ENCODE measurements at places on chromosomes 5 and 9.

DNA sequence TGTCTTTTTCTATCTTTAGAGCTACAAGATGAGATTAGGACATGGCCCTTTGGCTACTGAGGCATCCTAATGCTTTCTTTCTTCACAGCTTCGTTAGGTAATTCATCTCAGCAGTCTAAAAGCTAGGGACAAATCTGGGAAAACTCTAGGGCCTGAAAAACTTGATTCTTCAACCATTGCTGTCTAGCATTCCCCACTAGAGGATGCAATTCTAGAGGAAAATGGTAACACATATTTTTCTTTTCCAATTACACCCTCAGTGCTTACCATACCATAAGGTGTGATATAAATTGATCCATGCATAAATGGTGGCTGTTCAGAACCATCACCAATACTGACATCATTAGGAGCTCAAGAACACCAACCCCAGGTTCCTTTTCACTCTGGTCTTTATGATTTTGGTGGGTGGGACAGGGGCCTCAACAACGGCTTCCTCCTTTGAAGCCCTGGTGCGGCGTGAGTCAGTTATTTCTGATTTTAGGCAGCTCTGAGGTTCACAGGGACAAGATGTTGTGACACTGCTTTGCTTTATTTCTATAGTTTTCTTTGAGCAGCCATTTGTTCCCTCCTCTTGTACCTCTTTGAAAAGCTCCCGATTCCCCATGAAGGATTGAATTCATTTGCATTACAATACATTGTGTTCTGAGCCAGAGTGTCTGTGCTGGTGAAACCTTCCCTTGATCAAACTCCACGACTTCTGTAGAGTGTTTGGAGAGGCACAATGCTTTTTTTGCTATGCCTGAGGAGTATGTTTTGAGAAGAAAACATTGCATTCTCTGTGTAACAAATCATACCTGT lies 526.0 kb upstream of the TRPC7 start:
- DNase-seq: no peak
- H3K27ac ChIP-seq: no peak overlapping the region
- H3K4me1 ChIP-seq: no peaks in the 10 kb centered on the region

DNA sequence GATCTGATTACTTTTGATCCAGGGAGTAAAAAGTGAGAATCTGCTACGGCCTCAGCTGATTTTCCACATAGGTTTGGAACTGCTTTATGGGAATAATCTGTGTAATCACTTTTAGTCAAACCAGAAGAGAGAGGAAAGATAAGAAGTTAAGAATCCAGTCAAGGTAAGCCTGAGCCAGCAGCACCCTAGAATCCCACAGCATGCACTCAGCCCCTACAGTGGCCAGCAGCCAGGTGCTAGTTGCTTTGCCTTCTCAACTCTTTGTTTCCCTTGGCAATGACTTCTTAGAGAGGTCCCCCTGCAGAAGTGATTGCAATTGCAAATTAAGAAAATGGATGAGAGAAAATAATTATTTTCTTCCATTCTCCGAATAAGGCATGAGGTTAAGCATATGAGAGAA lies 59.7 kb upstream of the TMED7 start:
- no peak overlapping the region for H3K4me3 ChIP-seq
- no peaks in the 10 kb centered on the region for H3K36me3 ChIP-seq
- no peaks in the 10 kb centered on the region for H3K4me1 ChIP-seq
- H3K27me3 ChIP-seq: no peaks in the 10 kb centered on the region
- no peak for DNase-seq

- no peaks in the 10 kb centered on the region for H3K36me3 ChIP-seq
- H3K27ac ChIP-seq: no peak overlapping the region
- no peaks in the 10 kb centered on the region for H3K27me3 ChIP-seq
- H3K4me1 ChIP-seq: no peaks in the 10 kb centered on the region
- DNase-seq: no peak
- H3K4me3 ChIP-seq: no peak overlapping the region
Measured at GRCh38 chr5:11007269-11007870, 246.3 kb upstream of the DAP start.

GRCh38 chr5:68290847-68291246 lies 75.3 kb downstream of the PIK3R1 start:
- no peak for DNase-seq
- peak overlapping the region; percentile 29 for H3K27ac ChIP-seq
- H3K4me3 ChIP-seq: no peak overlapping the region
- H3K27me3 ChIP-seq: no peaks in the 10 kb centered on the region
- peaks cover 12% of the 10 kb centered on the region for H3K4me1 ChIP-seq
- no peaks in the 10 kb centered on the region for H3K36me3 ChIP-seq

- H3K36me3 ChIP-seq: no peaks in the 10 kb centered on the region
- no peaks in the 10 kb centered on the region for H3K27me3 ChIP-seq
- no peak overlapping the region for H3K4me3 ChIP-seq
- no peaks in the 10 kb centered on the region for H3K4me1 ChIP-seq
- no peak for DNase-seq
Measured at GRCh38 chr5:156031181-156031580, 295.8 kb upstream of the SGCD start.

DNA sequence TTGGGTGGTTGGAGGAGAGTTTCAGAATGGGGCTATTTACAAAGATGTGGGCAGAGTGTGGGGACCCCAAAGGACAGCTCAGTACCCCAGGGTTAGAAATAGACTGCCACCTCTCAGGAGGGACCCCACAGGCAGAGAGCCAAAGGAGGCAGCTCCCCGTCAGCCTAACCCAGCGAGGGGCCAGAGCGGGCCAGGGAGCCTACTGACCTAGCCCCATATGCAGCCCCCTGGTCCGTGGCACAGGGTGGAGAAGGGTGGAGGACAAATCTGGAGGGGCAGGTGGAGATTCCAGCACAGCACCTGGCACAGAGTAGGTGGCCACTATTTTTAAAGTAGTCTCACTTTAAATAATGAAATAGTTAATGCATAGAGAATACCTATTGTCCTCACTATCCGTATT lies 67.2 kb upstream of the ANGPTL2 start:
- peaks cover 9% of the 10 kb centered on the region for H3K4me1 ChIP-seq
- H3K27ac ChIP-seq: no peak overlapping the region
- no peak overlapping the region for H3K4me3 ChIP-seq
- H3K27me3 ChIP-seq: no peaks in the 10 kb centered on the region
- no peaks in the 10 kb centered on the region for H3K36me3 ChIP-seq

Data from prostate gland (tissue), 2 donors.